ENCODE measurements at places on chromosomes 3 and 15. TPM values are rescaled to one million over a fixed set of nuclear protein-coding genes. Genes with fewer than 3 reads are reported as not detected.

DNA sequence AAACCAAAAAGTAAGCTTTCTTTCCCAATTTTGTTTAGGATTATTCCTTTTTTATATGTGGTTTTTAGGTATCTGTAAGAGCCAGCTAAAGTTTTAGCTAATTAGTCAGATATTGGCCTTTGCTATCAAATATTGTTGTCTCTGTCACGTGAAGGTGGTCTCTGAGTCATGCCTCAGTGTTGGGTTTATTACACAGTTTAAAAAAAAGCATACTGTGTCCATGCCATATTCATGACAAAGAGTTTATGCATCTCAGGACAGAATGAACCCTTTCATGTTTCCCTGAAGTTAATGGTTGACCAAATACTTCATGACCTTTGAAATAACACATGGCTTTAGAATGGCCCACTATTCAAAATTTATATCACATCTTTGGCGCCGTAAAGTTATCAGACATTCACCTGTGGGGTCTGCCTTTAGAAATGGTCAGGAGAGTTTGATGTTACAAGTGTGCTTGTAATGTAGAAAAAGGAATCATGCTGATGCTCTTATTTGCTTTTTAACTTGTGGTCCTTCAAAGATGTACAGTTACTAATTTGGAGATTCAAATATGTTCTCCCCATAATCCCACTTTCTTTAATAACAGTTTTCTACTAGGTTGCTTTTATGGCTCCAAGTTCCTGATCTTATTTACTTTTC, 101.5 kb downstream of the MYRIP start:
- DNase-seq: no peak

GRCh38 chr3:55720614-55721013, 233.5 kb upstream of the WNT5A start:
- DNase-seq: no peak

DNA sequence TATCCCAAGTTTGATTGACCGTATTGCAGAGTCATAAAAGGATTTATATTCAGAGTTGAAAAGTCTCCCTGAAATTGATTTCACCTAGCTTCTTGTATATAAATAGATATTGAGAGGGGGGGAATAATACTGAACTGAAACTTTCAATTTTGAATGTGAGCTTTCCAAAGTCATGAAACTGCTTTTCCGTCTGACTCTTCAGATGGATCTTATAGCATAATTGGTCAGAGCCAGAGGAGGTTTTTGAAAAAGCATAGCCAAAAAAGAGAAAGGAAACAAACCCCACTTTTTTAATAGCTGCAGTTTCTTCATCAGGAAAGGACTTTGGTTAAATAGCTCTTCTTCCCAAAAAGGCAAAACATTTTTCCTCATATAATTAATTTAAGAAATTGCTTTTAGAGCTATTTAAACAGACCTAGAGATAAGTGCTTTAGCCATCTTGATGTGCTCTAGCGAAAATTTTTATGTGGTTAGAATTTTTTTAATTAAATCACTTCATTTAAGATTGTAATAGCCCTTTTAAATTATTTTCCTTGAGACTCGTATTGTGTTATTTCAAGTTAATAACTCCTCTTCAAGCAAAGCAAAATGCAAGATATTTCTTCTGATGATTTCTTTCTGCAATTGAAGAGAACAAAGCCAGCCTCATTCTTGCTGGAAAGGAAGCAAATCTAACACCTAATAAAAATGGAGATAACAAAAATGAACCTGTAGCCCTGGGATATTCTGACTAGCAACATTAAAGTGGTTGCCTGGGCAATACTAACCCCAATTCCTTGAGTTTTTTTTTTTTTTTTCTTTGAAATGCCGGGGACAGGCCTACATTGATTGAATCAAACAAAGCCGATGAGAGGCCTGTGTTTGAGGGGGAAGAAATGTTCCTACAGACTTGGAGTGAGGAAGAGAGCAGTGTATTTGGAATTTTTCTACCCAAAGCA, 173.6 kb downstream of the PTPRG start:
- no peak for DNase-seq

GRCh38 chr3:166191411-166191810, 354.2 kb upstream of the BCHE start:
- DNase-seq: no peak

- DNase-seq: no peak
These were observed 44.7 kb downstream of the MYO1E start for GRCh38 chr15:59327942-59328341.

DNA sequence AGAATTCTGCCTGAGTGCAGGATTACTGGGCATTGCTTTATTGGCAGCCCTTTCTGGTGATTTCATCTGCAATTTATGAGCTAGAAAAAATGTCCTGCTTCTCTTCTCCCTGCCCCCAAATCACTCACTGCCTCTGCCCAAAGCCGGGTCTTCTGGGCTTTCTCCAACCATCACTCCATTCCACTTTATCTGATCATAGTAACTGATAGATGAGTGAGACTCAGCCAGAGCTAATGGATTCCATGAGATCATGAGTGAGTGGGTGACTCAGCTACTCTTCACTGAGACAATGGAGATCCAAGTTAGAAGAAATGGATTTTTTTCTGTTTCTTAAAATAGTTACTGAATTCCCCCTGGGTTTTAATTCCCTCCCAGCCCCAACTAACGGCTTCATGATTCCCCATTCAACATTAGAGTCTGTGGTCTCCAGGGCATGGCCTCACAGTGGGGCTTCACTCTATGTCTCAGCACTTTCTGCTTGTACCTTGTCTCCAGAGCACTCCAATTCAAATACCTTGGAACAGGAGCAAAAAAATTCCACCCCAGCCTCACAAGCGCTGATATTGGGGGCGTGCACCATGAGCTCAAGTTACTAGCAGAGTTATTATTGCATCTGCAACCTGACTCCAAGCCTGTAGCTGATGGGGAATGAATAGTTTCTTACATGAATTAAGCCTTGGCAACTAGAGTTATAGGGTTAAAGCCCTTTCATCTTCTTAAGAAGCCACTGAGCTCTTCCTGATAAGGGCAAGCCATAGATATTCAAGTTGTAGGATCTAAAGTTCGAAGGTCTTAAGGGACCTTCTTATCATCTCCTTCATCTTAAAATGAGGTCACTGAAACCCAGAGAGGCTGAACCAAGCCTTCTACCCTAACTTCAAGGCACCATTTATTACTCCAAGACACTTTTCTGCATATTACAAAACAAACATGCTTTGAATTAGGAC, 85.9 kb downstream of the AGBL1 start:
- no peak for DNase-seq

GRCh38 chr3:53973905-53974304, 82.2 kb upstream of the SELENOK start:
- DNase-seq: no peak

DNA sequence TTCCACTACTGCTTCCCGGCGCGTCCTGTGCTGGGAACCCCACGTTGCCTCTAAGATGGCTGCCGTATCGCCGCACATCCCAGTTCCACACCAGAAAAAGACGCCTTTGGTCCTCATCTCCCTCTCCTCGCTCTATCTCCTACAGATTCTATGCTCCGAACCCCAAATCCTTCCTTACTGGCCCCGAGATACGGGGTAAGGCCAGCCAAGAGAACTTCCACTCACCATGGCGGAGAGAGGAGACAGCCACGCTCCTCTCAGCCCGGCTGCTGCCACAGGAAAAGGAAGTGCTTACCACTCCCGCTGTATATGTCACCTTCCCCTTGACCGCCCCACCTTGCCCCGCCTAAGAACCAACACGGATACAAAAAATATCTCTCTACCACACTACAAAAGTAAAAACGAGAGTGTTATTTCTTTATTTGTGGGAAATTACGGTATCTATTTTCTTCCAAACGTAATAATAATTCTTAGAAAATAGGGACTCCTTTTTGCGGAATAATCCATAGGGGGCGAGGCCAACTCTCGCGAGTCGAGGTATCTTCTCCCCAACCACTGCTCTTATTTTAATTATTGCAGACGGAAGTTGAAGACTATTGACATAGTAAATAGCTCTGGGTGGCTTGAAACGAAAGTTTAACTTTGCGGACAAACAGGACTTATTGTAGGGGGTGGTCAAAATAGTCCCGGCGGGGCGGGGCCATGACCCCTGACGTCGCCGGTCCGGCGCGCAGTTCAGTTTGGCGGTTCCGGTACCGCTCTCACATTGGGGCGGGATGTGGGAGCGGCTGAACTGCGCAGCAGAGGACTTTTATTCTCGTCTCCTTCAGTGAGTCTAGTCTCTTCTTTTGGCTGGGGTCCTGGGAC, at the start of the genes RPL4 and ZWILCH:
Gene RPL4 (minus strand): TSS at position 293 of the 867 bp plus-strand sequence. CDS start 65 bp downstream, at position 228.
Gene ZWILCH (plus strand): TSS at position 764 of the 867 bp plus-strand sequence. CDS start 13 bp downstream, at position 777.
- DNase-seq: peak; percentile 76

DNA sequence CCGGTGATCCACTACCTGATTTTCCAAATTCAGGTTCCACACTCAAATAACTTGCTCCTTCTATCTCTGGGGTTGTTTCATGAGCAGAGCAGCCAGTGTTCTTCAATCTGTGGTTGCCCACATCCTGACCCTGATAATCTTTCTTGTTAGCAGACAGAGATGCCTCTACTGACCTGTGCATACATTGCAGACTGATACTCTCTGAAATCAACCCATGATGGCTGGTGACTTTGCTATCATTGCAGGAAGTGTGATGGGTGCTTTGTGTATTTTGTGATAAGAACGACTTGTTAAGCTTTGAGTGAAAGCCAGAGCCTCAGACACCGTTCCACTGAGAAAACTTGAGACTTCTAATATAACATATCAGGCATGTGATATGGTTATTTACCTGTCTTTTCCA, 39.9 kb downstream of the GATM start:
- DNase-seq: no peak

GRCh38 chr15:100252359-100252758, 89.4 kb downstream of the ADAMTS17 start:
- DNase-seq: no peak

Gene PLIN1
- total RNA-seq: not detected

Gene SLC51A
- not detected for total RNA-seq

Gene SEMA3G
- 61.3 TPM for total RNA-seq

Gene EOMES
- total RNA-seq: not detected

Gene PPP1R14D
- not detected for total RNA-seq

All from glomerular endothelial cell (primary cell).